ENCODE measurements at places on chromosomes 2 and 18.

- no peak for DNase-seq
These were observed 6.0 kb downstream of the KRCC1 start for GRCh38 chr2:88049622-88050021.

DNA sequence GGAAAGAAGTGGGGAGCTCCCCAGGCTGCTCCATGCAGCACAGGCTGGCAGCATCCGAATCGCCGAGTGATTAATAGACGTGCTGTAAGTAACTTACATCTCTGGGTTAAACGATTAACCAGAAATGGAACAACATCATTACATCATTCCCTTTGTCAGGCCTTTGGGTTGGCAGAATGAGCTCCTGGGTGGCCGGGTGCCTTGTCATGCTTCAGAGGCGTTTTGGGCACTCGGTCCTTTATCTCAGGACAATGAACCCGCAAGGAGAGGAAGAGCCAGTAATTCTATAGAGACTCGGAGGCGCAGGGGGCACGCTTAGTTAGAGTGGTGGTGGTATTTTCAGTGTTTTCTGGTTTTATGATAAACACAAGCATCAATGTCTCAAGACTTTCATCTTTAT, 146.9 kb upstream of the TPO start:
- no peak for DNase-seq

GRCh38 chr18:55013685-55014084, 54.4 kb upstream of the CCDC68 start:
- DNase-seq = no peak

GRCh38 chr2:160294339-160294803, 94.3 kb upstream of the ITGB6 start:
- no peak for DNase-seq

DNA sequence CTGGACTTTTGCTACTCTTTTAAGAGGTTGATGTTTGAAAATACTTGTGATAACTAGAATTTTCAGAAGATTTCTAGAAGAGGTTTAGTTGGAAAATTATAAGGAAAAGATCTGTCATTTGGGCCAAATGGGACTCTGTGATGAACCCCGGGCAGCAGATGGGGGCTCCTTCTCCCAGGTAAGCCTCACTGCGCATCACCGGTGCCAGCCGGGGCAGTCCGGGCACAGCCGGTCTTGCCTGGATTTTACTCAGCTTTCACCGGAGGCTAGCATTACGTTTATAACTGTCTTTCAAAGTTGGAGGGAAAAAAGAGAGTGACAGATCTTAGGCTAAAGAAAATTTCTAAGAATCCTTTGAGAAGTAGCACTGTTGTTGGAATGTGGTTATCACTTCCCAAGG, 97.4 kb upstream of the B3GNT7 start:
- DNase-seq = no peak
